ENCODE measurements at places on chromosomes 7 and 10.

DNA sequence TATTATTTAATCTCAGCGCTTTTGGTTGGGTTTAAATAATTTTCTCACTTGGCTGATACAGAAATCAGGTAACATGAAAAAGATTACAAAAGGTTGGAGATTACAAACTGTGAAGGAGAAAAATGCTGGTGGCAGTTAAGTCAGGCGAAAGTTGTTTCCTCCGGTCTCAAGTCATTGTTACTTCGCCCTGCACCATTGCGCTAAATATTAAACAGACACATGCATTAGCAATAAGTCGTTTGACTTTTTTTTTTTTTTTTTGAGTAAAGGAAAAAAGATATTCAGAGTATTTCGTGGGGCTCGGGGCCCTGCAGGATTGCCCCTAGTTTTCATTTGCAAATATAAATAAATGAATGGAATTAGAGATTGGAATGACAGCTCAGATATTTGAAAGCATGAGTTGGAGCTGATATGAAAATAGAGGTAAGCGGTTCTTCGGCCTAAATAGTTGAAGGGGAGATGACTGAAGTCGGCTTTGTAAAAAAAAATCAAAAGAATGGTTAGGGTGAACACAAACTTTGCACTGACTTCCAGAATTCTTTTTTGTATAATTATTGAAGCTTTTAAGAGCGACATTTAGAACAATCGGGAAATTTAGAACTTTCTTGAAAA lies 914 bp downstream of the SDHAF3 start:
- DNase-seq, result no peak

DNA sequence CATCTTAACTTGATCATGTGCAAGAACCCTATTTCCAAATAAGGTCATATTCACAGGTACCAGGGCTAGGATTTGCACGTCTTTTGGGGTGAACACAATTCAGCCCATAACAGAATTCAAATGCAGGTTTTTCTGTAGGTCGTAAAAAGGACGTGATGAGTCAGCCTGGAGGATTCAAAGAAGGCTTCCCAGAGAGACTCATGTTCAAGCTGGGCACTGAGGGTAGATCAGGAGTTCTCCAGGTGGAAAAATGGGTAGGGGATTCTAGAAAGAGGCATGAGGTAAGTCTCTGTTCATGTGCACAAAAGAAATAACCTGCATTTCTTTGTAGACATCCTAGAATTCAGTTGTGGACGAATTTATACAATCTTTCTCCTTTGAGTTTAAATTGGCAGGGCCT lies 160.4 kb downstream of the RPS24 start:
- DNase-seq, result no peak

GRCh38 chr10:101712997-101713396 lies 18.0 kb upstream of the FBXW4 start:
- no peak for DNase-seq

DNA sequence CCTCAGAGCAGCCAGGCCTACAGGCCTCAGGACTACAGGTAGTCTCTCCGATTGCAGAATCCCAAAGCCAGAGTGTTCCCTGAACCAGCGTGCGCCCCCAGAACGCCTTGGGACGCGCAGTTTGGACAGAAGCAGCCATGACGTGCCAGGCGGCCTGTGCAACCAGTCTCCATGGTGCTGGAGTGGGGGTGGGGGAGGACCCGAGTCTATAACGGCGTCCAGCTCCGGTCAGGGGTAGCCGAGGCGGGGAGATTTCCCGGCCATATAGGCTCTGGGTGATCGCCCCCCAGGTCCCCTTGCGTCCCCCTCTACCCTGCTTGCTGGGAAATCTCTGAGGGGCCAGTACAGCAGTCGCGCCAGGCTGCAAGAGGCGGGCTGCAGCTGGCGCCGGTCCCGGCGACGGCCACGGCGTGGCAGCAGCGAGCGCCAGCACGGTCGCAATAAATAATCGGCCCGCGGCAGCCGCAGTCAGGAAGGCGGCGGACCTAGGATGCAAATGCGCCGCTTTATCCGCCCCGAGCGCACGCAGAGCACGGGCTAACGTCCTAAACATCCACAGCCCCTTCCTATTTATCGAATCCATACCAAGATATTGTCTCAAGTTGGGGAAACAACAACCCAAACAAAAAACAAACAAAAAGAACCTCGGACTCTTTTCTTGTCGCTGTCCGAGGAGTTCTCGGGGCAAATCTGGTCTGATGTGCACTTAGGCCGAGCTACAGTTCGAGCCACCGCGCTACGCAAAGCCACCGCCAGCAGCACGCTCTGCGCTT lies 1.6 kb downstream of the HOXA3 start:
- DNase-seq, result peak; percentile 43

DNA sequence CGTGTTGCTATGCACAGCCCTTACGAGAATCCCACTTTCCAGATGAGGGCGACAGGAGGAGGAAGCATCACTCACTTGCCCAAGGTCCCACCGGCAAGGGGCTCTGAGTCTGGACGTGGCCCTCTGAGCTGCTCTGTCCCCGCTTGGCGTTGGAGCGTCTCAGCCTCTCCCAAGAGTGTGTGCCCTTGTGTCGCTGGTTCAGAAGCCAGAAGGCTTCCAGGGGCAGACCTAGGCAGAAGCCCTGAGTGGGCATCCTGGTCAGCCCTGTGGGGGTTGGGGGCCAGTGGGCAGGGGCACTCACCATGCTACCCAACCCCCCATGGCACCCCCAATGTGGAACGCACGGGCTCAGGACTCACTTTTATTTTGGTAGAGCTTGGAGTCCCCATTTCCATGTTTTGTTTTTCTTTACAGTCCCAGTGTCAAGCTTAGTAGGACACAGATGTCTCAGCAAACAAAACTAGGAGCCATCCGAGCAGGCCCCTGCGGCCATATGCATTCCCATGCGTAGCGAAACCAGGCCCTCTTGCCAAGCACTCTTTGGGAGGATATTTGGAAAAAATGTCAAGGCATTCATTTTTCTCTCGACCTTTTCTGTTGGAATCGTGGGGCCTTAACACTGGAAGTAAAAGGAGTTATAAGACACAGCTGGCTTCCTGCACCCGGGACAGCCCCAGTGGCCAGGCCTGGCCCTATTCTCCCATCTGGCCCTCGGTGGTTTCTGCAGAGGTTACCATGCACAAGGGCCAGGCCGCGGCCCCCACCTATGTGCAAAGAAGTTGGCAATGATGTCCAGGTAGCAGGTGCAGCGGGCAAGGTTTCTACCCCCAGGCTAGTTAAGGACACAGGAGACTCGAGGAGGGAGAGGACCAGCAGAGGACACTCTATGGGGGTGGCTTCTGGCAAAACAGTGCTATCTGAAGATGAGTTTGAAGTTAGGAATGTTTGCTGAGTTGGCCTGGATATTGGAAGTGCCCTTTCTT lies 97.0 kb downstream of the LHPP start:
- DNase-seq, result no peak

- peak; percentile 25 for DNase-seq
Measured at GRCh38 chr10:130109796-130110245, 809 bp downstream of the C10orf143 start.

- DNase-seq, result no peak
Measured at GRCh38 chr10:67521546-67521945, 174.4 kb downstream of the CTNNA3 start.

GRCh38 chr10:86103391-86104101 lies 263.0 kb downstream of the GRID1 start:
- DNase-seq, result peak; percentile 43

GRCh38 chr10:117126034-117126433 lies 12.0 kb downstream of the VAX1 start:
- no peak for DNase-seq

GRCh38 chr7:32335107-32335506 lies 155.1 kb downstream of the LSM5 start:
- DNase-seq, result no peak

DNA sequence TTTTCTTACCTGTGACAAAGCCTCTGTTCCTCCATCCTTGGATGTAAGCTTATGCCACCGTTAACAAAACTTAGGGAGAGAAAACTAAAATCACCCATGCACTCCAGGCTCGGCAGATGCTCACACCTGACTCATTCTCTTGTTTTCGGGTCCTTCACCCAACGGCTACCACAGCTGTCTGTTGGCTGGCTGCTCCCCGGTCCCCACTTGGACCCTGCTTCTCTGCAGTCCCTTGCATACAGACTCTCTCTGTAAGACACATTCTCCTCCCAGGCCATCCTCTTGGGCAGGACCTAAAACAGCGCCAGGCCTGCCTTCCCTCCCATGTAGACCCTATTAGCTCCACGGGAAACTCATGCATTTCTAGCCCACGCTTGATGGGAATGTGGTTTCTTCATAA lies 12.1 kb upstream of the INHBA start:
- DNase-seq, result no peak

- no peak for DNase-seq
Measured at GRCh38 chr7:52940481-52940880, 95.0 kb upstream of the POM121L12 start.

GRCh38 chr10:106053061-106053460 lies 1111.4 kb downstream of the SORCS1 start:
- DNase-seq, result no peak

- DNase-seq, result no peak
Measured at GRCh38 chr7:74306004-74306729, 17.0 kb downstream of the CLIP2 start.

- DNase-seq, result no peak
Measured at GRCh38 chr7:7988706-7989105, 20.1 kb downstream of the GLCCI1 start.

DNA sequence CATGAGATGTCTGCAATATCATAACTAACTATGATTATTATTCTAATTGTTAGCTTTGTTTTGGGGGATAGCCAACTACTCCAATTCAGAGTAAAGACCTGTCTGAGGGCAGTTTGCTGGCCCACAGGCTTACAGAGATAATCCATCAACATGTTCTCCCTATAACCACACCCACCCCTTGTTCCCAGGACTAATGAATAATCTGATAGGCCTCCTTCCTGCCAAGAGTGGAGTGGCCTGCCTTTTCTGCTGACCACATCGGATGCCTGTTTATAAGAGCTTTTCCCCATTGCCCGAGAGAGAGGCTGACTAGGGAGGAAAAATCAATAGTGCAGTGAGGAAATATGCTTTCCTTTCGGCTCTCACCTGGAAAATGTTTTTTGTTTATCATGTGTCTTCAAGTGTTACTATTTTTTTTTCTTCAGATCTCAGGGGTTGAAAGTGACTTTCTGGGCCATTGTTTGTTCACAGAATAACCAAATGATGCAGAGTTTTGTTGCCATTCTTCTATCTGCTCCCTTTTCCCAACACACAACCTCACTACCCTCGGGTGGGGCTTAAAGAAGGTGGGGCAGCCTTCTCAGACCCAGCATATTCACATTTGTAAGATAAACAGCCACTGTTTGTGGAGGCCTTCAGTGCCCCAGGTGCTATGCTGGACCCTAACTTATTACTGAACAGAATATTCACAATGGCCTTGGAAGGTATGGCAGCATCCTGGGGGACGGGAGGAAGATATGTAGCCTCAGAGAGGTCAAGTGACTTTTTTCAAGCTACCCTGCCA lies 38.4 kb downstream of the PLPP4 start:
- no peak for DNase-seq

GRCh38 chr7:107969856-107970255 lies 33.1 kb downstream of the LAMB1 start:
- no peak for DNase-seq

GRCh38 chr10:130787243-130787642 lies 524.3 kb downstream of the TCERG1L start:
- no peak for DNase-seq

Data from NCI-H1694 (cell line).